ENCODE measurements at places on chromosomes 5 and 9.

GRCh38 chr5:169566202-169566601 lies 17.4 kb upstream of the SPDL1 start:
- H3K4me3 ChIP-seq, result no peak overlapping the region
- H3K36me3 ChIP-seq, result no peaks in the 10 kb centered on the region
- DNase-seq, result no peak
- H3K27ac ChIP-seq, result no peak overlapping the region
- H3K27me3 ChIP-seq, result peaks cover 12% of the 10 kb centered on the region
- H3K4me1 ChIP-seq, result no peaks in the 10 kb centered on the region

- DNase-seq, result no peak
- H3K4me3 ChIP-seq, result no peak overlapping the region
- H3K36me3 ChIP-seq, result no peaks in the 10 kb centered on the region
- no peaks in the 10 kb centered on the region for H3K27me3 ChIP-seq
- peaks cover 12% of the 10 kb centered on the region for H3K4me1 ChIP-seq
Observed at GRCh38 chr9:129163753-129164152, 14.3 kb downstream of the IER5L start.

GRCh38 chr5:150144246-150144801 lies 11.3 kb downstream of the PDGFRB start:
- no peak for DNase-seq
- no peaks in the 10 kb centered on the region for H3K36me3 ChIP-seq
- peak overlapping the region; percentile 16 for H3K4me3 ChIP-seq
- H3K4me1 ChIP-seq, result peaks cover 46% of the 10 kb centered on the region

DNA sequence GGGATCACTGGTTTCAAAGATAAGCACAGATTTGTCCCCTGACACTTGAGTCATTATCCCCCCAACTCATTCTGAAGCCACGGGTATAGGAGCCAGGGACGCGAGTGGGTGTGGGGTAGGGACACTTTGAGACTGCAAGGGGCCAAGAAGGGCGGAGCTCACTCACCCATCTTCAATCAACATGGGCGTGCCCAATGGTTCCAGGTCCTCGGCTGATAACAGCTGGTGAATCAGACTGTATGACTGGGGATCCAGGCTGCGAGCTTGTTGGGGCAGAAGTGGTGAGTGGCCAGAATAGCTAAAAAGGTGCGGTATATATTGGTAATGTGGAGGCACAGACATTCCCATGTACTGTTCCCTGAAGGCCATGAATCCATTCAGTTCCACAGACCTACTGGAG lies 30.7 kb upstream of the NR5A1 start:
- no peak overlapping the region for H3K27ac ChIP-seq
- no peaks in the 10 kb centered on the region for H3K36me3 ChIP-seq
- H3K4me1 ChIP-seq, result no peaks in the 10 kb centered on the region
- no peak overlapping the region for H3K4me3 ChIP-seq

DNA sequence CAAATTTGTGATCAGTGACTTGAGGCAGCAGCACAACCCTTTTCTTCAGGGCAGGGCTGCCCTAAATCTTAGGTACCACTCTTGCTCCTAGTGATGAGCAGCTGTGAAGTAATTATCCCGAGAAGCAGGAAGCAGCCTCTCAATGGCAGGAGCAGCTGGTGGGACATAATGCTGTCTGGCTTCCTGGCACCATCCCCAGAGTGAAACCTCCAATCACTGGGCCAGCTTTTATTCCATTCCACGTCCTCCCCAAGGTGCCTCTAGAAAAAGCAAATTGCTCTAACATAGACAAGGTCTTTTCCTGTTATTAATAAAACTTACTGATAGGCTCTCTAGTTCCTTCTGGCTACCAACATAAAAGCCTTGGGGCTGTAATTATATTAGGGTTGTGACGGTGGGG lies 154.0 kb downstream of the FRMD3 start:
- DNase-seq, result no peak
- no peaks in the 10 kb centered on the region for H3K36me3 ChIP-seq
- H3K4me3 ChIP-seq, result no peak overlapping the region
- no peaks in the 10 kb centered on the region for H3K27me3 ChIP-seq

GRCh38 chr5:54103871-54104270 lies 206.5 kb downstream of the ARL15 start:
- H3K36me3 ChIP-seq, result no peaks in the 10 kb centered on the region
- no peak overlapping the region for H3K27ac ChIP-seq
- H3K4me3 ChIP-seq, result no peak overlapping the region
- no peak for DNase-seq

DNA sequence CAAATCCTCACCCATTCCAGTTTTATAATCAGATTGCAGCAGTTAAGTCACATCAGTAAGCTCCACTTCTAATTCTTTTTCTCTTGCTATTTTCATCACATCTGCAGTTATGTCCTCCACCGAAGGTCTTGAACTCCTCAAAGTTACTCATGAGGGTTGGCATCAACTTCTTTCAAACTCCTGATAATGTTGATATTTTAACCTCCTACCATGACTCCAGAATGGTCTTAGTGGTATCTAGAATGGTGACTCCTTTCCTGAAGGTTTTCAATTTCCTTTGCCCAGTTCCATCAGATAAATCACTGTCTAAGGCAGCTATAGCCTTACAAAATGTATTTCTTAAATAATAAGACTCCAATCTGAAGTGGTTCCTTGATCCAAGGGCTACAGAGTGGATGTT lies 53.8 kb upstream of the EDIL3 start:
- no peak overlapping the region for H3K4me3 ChIP-seq
- no peaks in the 10 kb centered on the region for H3K36me3 ChIP-seq
- H3K27me3 ChIP-seq, result no peaks in the 10 kb centered on the region
- no peaks in the 10 kb centered on the region for H3K4me1 ChIP-seq

DNA sequence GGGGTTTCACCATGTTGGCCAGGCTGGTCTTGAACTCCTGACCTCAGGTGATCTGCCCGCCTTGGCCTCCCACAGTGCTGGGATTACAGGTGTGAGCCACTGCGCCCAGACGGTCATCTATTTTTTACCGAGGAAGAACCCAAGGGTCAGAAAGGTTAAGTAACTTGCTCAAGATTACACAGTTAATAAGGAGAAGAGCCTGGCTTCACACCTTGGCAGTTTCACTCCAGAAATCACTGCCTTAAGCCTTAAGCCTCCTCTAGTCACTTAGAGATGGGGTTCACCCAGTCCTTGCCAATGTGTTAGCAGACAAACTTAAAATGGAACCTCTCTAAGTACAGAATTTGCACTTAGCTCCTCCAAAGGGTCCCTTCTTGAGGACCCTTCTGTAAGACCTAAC lies 116.3 kb downstream of the PTTG1 start:
- DNase-seq, result no peak
- H3K27me3 ChIP-seq, result no peaks in the 10 kb centered on the region
- no peak overlapping the region for H3K4me3 ChIP-seq

All from upper lobe of right lung (tissue), 1 donor.